Amniotic stem cell (primary cell): ENCODE measurements at places on chromosomes 11 and 22.

- no peak for DNase-seq
These were observed 76.0 kb upstream of the MTMR2 start for GRCh38 chr11:95999711-96000406.

GRCh38 chr11:10902301-10903063 is 44.6 kb upstream of the ZBED5 start:
- DNase-seq: no peak

GRCh38 chr22:19875061-19875530 is 20.4 kb upstream of the GNB1L start:
- no peak for DNase-seq

- no peak for DNase-seq
These were observed 7.4 kb upstream of the HEPACAM start for GRCh38 chr11:124943254-124943616.

DNA sequence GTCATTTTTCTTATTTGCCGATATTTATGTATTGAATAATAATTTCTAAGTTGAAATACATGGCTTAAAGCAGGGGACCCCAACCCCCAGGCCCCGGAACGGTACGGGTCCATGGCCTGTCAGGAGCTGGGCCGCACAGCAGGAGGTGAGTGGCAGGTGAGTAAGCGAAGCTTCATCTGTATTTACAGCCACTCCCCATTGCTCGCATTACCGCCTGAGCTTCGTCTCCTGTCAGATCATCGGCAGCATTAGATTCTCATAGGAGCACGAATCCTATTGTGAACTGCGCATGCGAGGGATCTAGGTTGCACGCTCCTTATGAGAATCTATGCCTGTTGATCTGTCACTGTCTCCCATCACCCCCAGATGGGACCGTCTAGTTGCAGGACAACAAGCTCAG is 4.5 kb downstream of the ZMAT5 start:
- no peak for DNase-seq

DNA sequence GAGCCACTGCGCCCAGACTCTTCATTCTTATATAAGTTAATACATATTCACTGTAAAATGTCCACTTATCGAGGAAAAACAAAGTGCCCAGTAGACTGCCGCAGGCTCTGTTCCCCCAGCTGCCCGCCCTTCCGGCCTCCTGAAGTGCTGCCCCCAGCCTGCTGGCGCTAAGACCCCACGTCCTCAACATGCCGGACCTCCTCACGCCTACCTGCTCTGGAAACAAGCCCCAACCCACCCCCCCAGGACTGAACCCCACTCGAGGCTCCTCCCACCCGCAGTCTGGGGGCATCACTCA is 1.1 kb downstream of the GATD1 start:
- no peak for DNase-seq

DNA sequence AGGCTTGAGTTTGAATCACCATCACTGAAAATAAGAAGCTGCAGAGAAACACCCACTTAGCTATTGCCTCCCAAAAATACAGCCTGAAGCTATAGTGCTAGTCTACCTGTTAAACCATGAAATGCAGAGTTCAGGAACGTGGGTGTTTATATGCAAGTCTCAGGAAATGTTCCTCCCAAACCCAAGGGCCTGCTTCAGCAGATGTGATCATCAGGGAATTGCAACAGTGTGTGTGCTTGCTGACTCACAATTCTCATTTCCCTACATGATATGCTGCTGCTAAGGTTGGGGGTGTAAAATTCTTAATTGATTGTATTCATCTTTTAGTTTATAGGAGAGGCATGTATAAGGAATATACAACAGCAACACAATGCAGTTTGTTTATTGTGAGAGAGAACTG is 49.6 kb downstream of the NUP98 start:
- DNase-seq: peak; percentile 3

DNA sequence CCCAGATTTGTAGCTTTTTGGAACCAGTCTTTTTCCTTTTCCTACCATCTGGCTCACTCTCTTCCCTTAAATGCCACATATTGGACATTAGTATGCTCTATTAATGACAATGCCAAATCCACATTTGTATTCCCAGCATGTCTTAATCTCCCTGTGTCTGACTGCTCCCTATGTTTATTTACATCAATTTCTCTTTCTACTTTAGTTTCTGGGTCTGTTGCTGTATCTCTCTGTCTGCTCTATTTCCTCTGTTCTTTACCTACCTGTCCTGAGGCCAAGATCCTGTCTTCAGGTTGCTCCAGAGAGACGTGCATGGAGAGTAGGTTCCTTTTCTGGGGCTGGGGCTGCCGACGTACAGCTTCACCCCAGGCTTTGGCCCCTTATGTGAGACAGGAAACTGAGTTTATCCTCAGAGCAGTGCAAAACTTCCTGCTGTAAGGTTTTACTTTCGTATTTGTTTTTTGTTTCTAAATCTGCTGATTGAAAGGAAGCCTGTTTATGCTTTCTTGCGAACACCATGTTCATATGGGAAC is 25.6 kb downstream of the OR2AG2 start:
- DNase-seq: no peak

- no peak for DNase-seq
These were observed 30.6 kb upstream of the DRD2 start for GRCh38 chr11:113505541-113506375.

DNA sequence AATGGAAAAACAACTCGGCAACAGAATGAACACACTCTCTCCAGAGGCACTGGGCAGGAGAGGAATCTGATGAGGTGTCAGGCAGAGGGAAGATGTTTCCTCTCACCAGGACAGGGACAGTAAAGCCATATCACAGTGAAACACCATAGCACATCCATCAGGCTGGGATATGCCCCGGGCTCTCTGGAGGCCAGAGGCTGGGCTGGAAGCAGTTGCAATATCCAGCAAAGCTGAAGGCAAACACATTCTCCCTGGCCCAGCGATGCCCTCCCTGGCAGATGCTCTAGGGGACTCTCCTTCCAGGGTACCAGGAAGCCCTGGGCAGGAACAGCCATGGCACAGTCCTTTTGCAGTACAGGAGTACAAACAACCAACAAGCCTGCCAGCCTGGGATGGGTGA is 11.1 kb downstream of the RSPH14 start:
- DNase-seq: no peak

- DNase-seq: no peak
These were observed 37.3 kb downstream of the PARVG start for GRCh38 chr22:44218071-44218470.

- DNase-seq: no peak
These were observed 206.2 kb downstream of the MAML2 start for GRCh38 chr11:96136613-96137298.

DNA sequence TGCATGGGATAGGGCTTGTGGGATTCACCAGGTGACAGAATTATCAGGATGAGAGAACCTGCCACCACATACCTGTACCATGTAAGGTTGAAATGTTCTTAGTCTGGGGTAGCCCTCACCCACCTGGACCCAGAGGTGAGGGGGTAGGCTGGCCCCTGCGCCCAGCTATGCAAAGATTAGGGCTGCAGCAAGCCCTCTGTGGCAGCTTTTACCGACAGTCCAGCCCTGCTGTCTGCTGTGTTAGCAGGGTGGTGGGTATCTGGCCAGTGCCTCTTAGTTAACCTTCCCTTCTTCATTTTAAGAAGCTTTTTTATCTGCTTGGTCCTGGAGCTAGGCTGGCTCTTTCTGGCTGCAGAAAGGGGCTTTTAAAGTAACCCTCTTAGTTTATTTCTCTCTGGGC is 13.9 kb downstream of the INSC start:
- DNase-seq: no peak

- DNase-seq: no peak
These were observed 3.6 kb upstream of the MRPL23 start for GRCh38 chr11:1943576-1943975.

GRCh38 chr11:45847911-45848316 is 639 bp downstream of the CRY2 start:
- peak; percentile 34 for DNase-seq

DNA sequence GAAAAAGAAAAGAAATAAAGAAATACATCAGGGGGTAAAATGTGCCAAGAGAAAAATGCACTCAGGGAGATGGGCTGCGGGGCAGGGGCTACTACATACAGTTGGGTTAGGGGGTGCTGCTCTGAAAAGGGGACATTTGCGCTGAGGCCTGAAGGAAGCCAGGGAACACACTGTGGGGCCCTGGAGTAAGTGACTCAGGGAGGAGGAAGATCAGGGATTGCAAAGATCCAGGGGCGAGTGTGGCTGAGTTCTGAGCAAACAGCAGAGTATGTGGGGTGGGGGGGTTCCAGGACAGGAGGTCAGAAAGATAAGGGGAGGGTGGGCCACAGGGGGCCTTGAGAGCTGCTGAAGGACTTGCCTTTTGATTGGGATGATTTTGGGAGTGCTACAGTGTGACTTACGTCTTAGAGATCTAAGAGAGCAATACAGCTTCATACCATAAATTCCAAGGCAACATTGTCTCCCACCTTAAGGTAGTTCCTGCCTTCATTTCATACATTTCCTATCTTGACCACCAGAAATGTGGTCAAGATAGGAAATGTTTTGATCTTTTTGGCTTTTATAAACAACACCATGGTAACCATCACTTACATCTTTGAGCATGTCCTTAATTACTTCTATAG is 5.8 kb downstream of the A4GALT start:
- DNase-seq: no peak

DNA sequence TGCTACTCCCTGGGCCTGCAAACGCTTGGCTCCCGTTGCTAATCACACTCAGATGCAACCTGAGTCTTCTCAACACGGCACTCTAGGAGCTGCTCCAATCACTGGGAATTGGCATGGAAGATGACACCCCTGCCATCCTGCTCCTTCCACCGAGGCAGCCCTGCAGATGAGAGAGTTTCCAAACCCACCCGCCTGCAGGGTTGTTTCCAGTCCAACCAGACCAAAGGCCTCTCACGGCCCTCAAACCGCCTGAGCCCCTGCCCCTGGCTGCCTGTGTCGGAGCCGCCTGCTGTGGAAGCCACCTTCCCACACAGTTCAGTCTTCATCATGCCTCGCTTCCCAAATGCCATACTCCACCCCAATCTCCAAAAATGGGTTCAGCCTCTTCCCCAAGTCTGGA is 36.8 kb upstream of the TP53I11 start:
- DNase-seq: no peak

DNA sequence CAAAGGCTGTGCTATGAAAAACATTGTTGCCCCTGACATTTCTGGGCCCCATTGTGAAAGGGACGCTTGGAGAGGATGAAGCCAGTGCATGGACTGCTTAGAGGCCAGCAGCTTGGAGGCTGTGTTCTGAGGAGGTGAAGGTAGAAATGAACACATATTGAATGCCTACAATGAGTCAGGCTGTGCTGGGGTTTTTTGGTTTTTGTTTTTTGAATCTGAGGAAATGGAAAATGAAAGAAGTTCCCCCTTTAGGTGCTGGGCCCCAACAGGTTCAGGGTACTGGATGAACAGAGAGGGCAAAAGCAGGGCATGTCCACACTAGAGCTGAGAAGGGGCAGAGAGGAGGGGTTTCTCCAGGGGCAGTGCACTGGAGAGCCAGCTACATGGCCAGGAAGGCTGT is 166.1 kb upstream of the API5 start:
- no peak for DNase-seq

GRCh38 chr22:28893810-28894209 is 10.4 kb downstream of the ZNRF3 start:
- DNase-seq: no peak

GRCh38 chr11:79427611-79428327 is 13.1 kb downstream of the TENM4 start:
- no peak for DNase-seq

- DNase-seq: no peak
These were observed 160.2 kb upstream of the LARGE1 start for GRCh38 chr22:34080433-34080832.

DNA sequence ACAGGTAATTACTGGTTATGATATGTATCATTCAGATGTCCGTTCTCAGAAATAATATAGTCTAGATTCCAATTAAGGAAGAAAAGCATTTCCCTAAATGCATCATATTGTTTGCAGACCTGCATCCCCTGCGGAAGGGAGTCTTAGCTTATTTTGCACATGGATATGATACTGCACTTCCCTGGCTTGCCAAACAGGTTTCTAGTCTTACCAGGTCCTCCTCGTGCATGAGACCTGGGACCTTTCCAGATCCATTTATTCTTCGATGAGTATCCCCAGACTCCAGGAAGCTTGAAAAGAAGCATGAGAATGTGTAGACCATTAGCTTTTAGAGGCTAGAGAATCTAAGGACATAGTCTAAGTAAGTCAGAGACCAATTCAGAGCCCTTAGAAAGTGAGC is 30.6 kb downstream of the CYB5R2 start:
- DNase-seq: no peak

DNA sequence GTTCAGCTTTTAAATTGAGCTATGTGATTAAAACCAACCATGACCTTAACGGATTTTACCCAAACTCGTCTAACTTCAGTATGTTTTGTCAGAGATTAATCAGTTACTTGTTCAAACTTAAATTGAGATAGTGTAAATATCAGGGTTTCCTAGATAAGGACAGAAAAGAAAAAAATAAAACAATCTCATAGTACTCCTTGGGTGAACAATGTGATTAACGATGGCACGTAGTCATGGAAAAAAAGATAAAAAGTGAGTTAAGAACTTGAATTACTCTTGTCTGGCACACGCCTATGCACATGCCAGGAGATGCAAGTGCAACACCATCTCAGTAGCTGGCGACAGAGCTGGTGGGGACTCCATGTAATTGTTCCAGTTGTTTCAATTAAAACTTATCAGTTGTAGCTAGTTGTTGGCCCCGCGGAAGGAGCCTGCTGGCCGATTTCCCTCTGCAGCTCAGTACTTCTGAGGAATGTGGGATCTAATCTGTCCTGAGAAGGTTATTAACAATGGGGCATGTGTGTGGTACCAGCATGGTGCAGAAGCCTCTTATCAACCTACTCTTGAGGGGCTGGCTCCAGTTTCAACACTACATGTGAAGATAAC is 3.0 kb downstream of the RASSF10 start:
- DNase-seq: no peak

- DNase-seq: no peak
These were observed 437.0 kb downstream of the DYNC2H1 start for GRCh38 chr11:103546236-103546635.

- no peak for DNase-seq
These were observed 1461.6 kb downstream of the BRD1 start for GRCh38 chr22:48366056-48366455.

- no peak for DNase-seq
These were observed 244.4 kb downstream of the TTC28 start for GRCh38 chr22:28435140-28435768.

- DNase-seq: no peak
These were observed 94.3 kb upstream of the ZC3H12C start for GRCh38 chr11:109998921-109999320.

DNA sequence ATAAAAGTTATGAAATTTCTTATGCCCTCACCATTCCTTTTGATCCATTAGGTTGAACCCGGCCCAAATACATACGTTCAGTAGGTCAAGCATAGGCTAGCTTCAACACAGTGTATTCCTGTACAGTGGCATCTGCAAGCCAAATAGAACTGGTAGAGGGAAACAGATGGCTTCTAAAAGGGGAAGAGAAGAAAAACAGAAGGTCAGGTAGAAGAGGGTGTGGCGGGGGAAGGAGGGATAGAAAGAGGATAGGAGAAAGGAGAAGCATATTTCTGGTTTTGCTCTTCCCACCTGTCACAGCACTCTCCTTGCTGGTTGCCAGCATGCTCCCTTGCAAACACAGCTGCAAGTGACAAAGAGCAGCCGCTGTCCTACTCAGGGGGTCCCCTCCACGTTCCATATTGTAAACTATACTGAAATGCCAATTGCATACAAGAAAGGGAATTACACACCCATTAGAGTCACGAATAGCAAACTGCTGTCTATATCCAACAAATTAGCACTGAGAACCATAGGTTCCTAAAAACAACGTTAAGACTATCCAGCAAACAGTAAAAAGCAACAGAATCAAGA is 71.8 kb downstream of the PHF21A start:
- DNase-seq: no peak
